ENCODE measurements at places on chromosomes 2 and 18.

- DNase-seq = no peak
Measured at GRCh38 chr18:23178661-23179081, 43.4 kb downstream of the CABLES1 start.

GRCh38 chr2:68845043-68845442 lies 26.2 kb downstream of the BMP10 start:
- DNase-seq = no peak

GRCh38 chr18:22521026-22521707 lies 103.5 kb upstream of the CTAGE1 start:
- no peak for DNase-seq

- DNase-seq = no peak
Measured at GRCh38 chr2:228374741-228375140, 193.3 kb upstream of the SPHKAP start.

DNA sequence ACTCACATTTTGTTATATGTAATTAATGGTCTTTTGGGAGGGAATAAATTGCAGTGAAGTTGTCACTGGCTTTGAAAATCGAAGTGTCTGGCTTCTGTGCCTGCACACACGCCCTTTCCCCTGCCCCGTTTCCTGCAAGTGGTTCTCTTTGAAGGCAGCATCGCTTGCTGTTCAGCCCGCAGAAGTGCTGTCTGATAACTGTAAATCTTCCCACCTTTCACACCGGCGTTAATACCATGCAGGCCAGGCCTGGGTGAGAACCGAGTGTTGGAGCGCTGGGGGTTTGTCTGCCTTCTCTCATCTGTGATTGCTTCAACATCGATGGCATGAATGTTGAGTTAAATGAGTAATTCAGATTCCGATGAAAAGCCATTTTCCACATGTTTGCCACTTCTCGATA lies 37.9 kb upstream of the RPL31 start:
- DNase-seq = no peak

DNA sequence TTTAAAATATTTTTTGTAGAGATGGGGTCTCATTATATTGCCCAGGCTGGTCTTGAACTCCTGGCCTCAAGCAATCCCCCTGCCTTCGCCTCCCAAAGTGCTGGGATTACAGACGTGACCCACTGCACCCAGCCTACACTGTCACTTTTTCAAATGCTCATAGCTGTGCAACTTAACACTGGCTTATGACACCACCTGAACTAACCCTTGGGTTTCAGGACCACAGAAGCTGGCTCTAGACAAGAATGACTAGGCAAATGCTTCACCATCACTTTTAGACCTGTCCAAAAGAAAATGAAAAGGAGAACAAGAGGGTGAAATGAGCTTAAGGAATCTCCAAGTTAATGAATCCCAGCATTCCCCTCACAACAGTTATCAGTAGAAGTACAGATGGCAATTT lies 13.3 kb downstream of the ERCC3 start:
- no peak for DNase-seq

GRCh38 chr18:50399582-50399981 lies 24.7 kb downstream of the SKA1 start:
- DNase-seq = no peak

- DNase-seq = no peak
Measured at GRCh38 chr2:109380502-109381326, 233.1 kb downstream of the SEPTIN10 start.

Data from naive thymus-derived CD8-positive, alpha-beta T cell (primary cell).